Chondrocyte (in vitro differentiated cells): ENCODE measurements at places on chromosomes 12 and 14. TPM values are rescaled to one million over a fixed set of nuclear protein-coding genes. Genes with fewer than 3 reads are reported as not detected.

DNA sequence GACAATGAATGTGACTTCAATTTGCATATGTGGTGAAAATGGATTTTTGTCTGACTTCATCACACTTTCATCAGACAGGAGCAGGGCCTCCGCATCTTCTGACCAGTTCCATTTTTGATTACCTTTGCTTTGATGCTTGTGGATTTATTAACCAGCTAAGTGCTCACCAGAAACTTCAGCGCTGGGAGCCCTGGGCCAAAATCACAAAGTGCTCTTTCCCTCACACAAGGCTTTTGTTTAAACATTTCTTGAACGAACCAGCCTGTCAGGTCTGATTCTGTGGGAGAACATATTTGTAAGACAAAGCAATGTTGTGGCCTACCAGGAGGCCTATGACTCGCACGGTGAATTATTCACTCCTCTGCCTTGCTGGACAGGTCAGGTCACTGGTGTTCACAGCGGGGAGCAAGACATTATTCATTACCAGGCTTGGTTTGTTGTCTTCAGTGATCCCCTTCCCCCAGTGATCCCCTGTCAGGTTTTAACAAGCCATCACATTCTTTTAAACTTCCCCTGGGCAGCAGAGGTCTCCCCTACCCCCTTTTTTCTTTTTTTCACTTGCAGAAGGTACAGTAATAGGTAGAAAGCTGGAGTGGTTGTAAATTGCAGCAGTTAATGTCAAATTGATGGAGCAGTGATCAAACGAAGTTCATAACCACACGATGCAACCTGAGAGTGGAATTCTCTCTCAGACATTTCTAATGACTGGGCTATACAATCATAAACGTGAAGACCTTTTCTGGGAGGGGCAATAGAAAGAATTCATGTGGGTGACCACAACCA, 167.5 kb upstream of the PRICKLE1 start:
- DNase-seq: no peak

The KRT1 gene
- not detected in 3 replicates for total RNA-seq

GRCh38 chr12:66379616-66380015, 77.3 kb downstream of the HELB start:
- DNase-seq: no peak

DNA sequence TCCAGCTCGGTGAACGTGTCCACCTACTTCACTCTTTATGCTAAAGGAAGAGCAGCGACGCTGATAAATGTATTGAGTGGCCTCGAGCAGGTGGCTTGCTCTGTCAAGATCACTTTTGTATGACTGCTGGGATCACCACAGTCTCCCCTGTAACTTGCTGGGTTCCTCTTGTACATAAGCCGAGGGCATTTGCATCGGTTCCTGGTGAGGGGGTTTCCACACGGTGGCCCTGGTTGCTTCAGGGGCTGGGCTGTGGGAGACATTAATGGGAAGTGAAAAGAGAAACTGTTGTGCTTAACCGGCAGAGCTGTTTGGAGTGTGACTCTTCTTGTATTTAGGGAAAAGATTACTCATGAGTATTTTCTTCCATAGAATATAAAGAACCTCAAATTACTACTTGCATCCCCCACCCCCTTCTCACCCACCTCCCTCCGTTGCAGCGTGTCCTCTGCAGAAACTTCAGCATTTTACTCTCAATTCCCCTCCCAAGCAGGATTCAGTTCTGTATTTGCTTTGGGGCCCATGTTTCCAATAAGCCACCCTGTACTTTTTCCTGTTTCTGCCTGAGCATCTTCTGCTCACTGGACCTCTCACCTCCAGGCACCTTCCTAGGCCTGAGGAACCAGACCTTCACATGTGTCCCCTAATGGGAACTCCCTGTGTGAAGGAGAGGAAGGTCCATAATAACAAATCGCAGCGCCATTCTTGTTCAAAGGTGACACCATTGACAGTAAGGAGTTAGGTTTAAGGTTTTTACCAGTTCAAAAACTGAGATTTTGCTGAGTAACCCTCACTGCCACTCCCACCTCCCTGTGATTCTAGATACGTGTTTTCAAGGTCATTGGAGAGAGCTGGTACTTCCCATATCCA, 187.0 kb downstream of the ETV6 start:
- no peak for DNase-seq

DNA sequence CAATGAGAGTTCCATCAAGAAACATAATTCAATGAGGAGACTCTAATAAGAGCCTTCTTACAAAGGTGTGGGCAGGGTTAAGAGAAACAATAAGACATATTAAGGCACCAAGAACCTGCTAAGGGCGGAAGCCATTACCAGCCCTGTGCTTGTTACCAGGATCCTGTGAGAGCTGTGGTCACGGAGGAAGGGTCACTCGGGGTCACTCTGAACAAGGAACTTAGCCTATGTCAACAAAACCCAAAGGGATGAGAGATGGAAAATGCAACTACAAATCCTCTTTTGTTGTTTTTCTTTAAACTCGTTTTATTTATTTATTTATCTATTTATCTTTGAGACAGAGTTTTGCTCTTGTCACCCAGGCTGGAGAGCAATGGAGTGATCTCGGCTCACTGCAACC, 460.4 kb upstream of the CCDC196 start:
- DNase-seq: no peak

GRCh38 chr14:33240466-33240865, 301.8 kb downstream of the NPAS3 start:
- DNase-seq: no peak

GRCh38 chr12:131537267-131537958, 173.5 kb upstream of the SFSWAP start:
- no peak for DNase-seq

The ABHD12B gene
- total RNA-seq: not detected in 3 replicates

GRCh38 chr12:75489613-75490210, 9.2 kb downstream of the GLIPR1 start:
- DNase-seq: no peak

GRCh38 chr14:38226366-38226765, 18.7 kb downstream of the SSTR1 start:
- DNase-seq: no peak

DNA sequence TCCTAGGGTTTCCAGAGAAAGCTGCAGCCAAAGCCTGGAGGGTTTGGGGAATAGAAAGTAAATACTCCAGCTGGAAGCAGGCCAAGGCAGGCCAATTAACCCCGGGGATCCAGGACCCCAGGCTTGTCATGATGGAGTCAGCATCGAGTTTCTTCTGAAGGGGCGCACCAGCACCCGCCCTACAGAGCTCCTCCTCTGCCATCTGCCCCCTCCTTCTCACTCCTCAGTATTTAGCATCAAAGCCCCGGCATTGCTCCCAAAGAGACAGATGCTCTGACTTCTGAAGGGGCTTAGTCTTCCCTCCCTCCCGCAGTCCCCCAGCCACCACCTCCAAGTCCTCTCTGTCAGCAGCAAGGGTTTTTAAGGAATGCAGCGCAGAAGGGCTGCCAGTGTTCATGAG, 285.1 kb upstream of the NOS1 start:
- no peak for DNase-seq

- no peak for DNase-seq
These were observed 140.1 kb downstream of the C12orf75 start for GRCh38 chr12:105470601-105471000.

The RTL1 gene
- total RNA-seq: 0.02 TPM in 1 of 3 replicates, not detected in the others

The TAS2R9 gene
- total RNA-seq: 0.53 TPM in 1 of 3 replicates, not detected in the others

The KRAS gene
- total RNA-seq: 27.5 to 31.7 TPM (median 31.5 TPM) in 3 replicates

The PLXNC1 gene
- total RNA-seq: 0.67 to 1.4 TPM (median 0.72 TPM) in 3 replicates

DNA sequence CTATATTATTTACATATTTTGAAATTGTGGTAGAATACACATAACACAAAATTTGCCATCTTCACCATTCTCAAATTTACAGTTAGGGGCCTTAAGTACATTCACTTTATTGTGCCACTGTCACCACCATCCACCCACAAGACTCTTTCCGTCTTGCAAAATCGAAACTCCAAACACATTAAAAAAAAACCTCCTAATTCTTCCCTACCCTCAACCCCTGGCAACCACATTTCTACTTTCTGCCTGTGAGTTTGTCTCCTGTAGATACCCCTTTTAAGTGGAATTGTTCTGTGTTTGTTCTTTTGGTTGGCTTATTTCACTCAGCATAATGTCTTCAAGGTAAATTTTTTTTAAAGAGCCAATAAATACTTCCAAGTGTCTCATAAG, 31.6 kb upstream of the AMIGO2 start:
- no peak for DNase-seq
